Activated T-helper 2 cell treated with anti-CD3 and anti-CD28 coated beads, Interferon-gamma antibody, Interleukin-2, Interleukin-4, amounts not matched to agents 10 μg/mL and 5 μg/mL and 100 μg/mL, durations not matched to agents 14 hours and 24 hours and 36 hours (primary cell): ENCODE measurements at places on chromosomes 6 and 20. TPM values are rescaled to one million over a fixed set of nuclear protein-coding genes. Genes with fewer than 3 reads are reported as not detected.

DNA sequence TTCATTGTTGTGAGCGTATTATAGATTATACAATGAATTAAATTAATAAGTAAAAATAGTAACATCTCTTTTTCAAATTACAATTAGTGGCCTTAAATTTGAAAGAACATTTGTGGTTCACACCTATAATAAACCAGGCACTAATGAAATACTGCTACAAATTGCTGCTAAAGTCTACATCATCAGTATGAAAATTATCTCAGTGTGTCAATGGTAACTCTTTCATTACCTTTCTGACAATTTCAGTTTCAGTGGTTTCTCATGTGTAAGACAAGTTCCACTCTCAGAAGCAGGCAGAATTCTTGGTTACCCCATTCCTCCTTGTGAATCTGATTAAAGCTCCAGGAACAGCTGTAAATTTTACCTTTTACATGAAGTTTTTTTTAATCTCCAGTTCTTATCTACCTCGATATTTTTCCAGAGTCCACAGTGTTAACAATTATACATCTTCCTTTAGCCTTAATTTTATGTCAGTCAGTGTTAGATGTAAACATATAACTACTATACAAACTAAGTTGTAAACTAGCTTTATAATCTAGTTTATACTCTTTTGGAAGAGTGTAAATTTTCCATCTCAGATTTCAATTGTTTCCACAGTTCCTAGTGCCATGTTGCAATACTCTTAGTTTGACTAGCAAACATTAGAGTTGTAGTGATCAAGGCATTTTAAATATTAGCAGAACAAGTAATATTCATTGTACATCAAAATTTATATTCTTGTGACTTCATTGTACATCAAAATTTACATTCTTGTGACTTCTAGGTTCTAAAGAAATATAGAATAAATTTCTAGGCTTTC, 1038.4 kb downstream of the EPHA7 start:
- no peak for DNase-seq

DNA sequence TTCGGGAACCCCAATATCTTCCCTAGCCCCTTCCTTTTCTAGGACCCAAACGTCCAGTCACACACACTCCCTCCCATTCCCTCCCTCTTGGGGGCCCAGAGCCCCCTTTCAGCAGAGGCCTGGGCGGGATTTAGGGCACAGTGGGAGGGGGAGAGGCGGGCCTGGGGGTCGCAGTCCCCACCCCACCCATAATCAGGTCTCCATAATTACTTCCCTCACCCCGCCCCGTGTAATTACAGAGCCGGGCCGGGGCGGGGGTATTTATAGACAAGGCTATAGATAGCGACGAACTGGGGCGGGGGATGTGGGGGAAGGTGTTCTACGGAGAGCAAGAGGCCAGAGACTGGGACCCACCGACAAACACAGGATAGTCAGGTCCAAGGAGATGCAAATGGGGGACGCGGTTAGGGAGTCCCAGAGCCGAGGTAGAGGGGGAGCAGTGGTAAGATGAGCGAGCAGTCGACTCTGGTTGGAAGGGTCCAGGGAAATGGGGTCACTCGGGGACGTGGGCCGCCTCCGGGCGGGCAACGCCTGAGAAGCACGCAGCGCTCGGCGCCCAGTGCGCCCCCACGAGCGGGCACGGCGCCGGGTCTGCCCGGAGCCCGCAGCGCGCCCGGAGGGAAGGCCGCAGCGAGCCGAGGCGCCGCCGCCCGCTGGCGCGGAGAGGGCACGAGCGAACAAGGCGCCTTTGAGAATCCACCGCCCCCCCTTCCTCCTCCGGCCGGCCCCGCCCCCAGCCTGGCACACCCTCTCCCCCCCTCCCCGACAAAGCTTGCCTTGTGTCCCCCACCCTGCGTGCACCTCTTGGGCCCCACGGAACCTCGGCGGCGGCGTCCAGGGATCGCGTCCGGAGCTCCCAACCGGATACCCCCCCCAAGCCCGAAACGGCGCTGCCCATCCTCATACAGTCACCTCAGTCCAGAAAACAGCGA, 670 bp upstream of the COL11A2 start:
- no peak for DNase-seq

CCDC28A gene
- total RNA-seq, result 18.2 and 19.2 TPM in 2 replicates

- no peak for DNase-seq
Observed at GRCh38 chr20:60467771-60468170, 509.5 kb downstream of the CDH26 start.

TRAPPC3L gene
- total RNA-seq, result not detected in 2 replicates
